Hepatocyte (in vitro differentiated cells): ENCODE measurements at places on chromosomes 12 and 14. TPM values are rescaled to one million over a fixed set of nuclear protein-coding genes. Genes with fewer than 3 reads are reported as not detected.

Gene TBK1
- total RNA-seq = 24.0 and 26.1 TPM in 2 replicates

Gene SLC5A8
- not detected in 2 replicates for total RNA-seq

DNA sequence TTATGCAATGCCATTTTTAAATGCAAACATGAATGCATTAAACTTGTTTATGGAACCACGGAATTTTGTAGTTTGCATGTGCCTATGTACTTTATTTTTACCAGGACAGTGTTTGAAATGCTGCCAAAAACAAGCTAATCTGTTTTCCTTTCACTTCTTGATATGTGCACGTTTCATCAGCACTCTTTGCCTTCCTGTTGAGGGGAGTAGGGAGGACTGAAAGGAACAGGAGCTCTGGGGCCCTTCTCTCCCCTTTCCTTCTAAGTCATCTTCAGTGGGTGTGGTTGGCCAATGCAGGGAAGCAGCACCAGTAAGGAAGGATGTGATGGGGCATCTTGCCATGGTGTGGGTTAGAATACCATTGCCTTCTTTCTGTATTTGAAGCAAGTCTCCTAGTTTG is 12.1 kb upstream of the PPP4R4 start:
- peaks cover 7% of the 10 kb centered on the region for H3K27me3 ChIP-seq
- peaks cover 6% of the 10 kb centered on the region for H3K4me1 ChIP-seq
- DNase-seq = no peak
- no peak overlapping the region for H3K27ac ChIP-seq
- H3K4me3 ChIP-seq = no peak overlapping the region

DNA sequence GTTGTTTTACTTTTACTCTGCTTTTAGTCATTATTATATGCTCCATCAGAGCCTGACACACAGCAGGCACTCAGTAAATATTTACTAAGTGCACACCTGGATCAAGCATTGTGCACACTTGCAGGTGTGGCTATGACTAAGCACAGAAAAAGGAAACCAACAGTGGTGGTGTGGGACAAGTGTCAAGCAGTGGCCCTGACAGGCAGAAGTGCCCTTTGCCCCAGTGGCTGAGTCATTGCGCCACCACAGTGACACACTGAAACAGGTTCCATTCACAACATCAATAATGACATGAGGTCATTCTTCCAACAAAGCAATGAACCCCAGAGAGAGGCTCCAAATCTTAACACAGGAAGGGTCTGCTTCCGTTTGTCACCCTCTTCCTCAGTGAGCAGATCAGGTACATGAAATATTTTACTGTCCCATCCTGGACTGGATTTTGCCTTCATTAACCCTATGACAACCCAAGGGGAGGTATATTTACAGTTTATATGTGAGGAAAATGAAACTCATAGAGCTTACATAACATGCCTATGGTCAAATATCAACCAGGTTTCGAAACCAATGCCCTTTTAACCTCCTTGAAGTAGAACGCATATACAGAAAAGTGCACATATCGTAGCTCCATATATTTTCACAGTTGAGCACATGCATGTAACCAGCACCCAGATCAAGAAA is 82.6 kb upstream of the GTF2A1 start:
- H3K4me1 ChIP-seq = peaks cover 7% of the 10 kb centered on the region
- H3K27me3 ChIP-seq = no peaks in the 10 kb centered on the region
- H3K4me3 ChIP-seq = no peak overlapping the region
- H3K27ac ChIP-seq = peak overlapping the region; percentile 97

- DNase-seq = peak; percentile 55
- H3K4me1 ChIP-seq = peaks cover 4% of the 10 kb centered on the region
- H3K4me3 ChIP-seq = no peak overlapping the region
- peak overlapping the region; percentile 78 for H3K27ac ChIP-seq
- no peaks in the 10 kb centered on the region for H3K27me3 ChIP-seq
- H3K36me3 ChIP-seq = no peaks in the 10 kb centered on the region
These were observed 63.0 kb upstream of the BTG1 start for GRCh38 chr12:92208613-92209121.

GRCh38 chr14:64755781-64756221 is 51.6 kb downstream of the PLEKHG3 start:
- H3K36me3 ChIP-seq = no peaks in the 10 kb centered on the region
- no peak overlapping the region for H3K4me3 ChIP-seq
- no peaks in the 10 kb centered on the region for H3K27me3 ChIP-seq
- H3K4me1 ChIP-seq = peaks cover 45% of the 10 kb centered on the region
